ENCODE measurements at places on chromosomes 16 and 17. TPM values are rescaled to one million over a fixed set of nuclear protein-coding genes. Genes with fewer than 3 reads are reported as not detected.

DNA sequence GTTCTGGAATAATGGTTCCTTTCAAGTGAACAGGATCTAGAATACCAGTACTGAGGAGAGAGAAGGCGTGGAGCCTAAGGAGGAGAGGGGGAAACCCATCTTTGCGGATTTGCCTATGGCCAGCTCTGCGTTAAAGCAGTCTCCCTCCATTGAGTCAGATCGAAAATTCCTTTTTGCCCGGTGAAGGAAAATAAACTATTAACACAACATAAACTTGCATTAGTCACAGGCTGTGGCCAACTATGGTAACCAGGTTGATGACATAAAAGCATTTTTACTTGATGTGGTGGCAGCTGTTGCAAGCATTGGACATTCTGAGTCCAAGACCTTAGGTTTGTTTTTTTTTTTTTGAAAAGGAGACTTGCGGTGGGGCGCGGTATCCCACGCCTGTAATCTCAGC, 8.9 kb downstream of the LDAF1 start:
- no peak overlapping the region for H3K4me3 ChIP-seq
- H3K27me3 ChIP-seq, result no peaks in the 10 kb centered on the region
- DNase-seq, result no peak
- no peak overlapping the region for H3K27ac ChIP-seq
- H3K36me3 ChIP-seq, result peaks cover 52% of the 10 kb centered on the region

GRCh38 chr16:68005786-68006286, 6.6 kb upstream of the DPEP2 start:
- peaks cover 40% of the 10 kb centered on the region for H3K4me1 ChIP-seq
- H3K27me3 ChIP-seq, result no peaks in the 10 kb centered on the region
- no peaks in the 10 kb centered on the region for H3K36me3 ChIP-seq
- peak overlapping the region; percentile 95 for H3K27ac ChIP-seq
- peak overlapping the region; percentile 58 for H3K4me3 ChIP-seq

- no peak for DNase-seq
- H3K36me3 ChIP-seq, result no peaks in the 10 kb centered on the region
- H3K27ac ChIP-seq, result no peak overlapping the region
- peaks cover 19% of the 10 kb centered on the region for H3K4me1 ChIP-seq
- peaks cover 11% of the 10 kb centered on the region for H3K27me3 ChIP-seq
- H3K4me3 ChIP-seq, result no peak overlapping the region
Measured at GRCh38 chr17:36004594-36005108, 3.3 kb upstream of the CCL15 start.

- no peaks in the 10 kb centered on the region for H3K27me3 ChIP-seq
- H3K4me3 ChIP-seq, result no peak overlapping the region
- no peaks in the 10 kb centered on the region for H3K36me3 ChIP-seq
- H3K27ac ChIP-seq, result no peak overlapping the region
Measured at GRCh38 chr17:68981288-68981687, 26.1 kb upstream of the ABCA8 start.

AANAT gene
- 0.55 TPM for total RNA-seq

CPNE2 gene
- total RNA-seq, result 7.4 TPM

KRTAP3-1 gene
- total RNA-seq, result not detected

GRCh38 chr16:29927070-29927905, 1.3 kb upstream of the KCTD13 start:
- peaks cover 18% of the 10 kb centered on the region for H3K36me3 ChIP-seq
- H3K4me3 ChIP-seq, result peak overlapping the region; percentile 94
- peak overlapping the region; percentile 94 for H3K27ac ChIP-seq
- DNase-seq, result no peak

GRCh38 chr17:6413065-6413464, 21.9 kb downstream of the AIPL1 start:
- no peak for DNase-seq
- no peak overlapping the region for H3K4me3 ChIP-seq
- peaks cover 11% of the 10 kb centered on the region for H3K27me3 ChIP-seq
- no peaks in the 10 kb centered on the region for H3K36me3 ChIP-seq
- H3K4me1 ChIP-seq, result no peaks in the 10 kb centered on the region

PITPNC1 gene
- 15.2 TPM for total RNA-seq

CD2BP2 gene
- total RNA-seq, result 87.8 TPM

DNA sequence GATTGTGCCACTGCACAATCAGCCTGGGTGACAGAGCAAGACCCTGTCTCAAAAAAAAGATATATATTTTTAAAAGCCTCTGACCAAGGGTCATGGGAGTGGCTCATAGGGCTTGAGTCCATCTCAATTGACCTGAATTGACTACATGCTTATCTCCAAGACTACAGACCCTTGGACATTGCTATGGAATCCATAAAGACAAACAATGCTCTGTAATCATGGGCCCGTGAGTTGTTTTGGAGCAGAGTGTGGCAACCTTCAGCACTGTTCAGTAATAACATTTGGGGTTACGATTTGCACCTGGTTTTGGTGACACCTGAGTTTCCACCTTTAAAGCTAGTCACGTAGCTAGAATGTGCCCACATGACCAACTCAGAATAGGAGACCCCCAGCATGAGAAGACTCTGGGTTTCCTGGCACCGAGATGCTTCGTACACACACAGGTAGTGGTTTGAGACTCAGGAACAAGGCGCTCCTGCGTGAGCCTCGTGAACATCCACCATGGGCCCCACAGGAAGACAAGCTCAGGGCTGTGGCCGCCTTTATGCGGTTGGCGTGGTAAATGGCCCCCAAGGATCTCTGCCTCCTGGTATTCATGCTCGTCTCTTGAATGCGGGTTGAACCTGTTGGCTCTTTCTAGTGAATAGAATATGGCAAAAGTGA, 66.6 kb upstream of the RPH3AL start:
- H3K27ac ChIP-seq, result no peak overlapping the region
- peaks cover 34% of the 10 kb centered on the region for H3K27me3 ChIP-seq
- peaks cover 23% of the 10 kb centered on the region for H3K4me1 ChIP-seq
- no peak for DNase-seq
- H3K36me3 ChIP-seq, result peaks cover 2% of the 10 kb centered on the region

DNA sequence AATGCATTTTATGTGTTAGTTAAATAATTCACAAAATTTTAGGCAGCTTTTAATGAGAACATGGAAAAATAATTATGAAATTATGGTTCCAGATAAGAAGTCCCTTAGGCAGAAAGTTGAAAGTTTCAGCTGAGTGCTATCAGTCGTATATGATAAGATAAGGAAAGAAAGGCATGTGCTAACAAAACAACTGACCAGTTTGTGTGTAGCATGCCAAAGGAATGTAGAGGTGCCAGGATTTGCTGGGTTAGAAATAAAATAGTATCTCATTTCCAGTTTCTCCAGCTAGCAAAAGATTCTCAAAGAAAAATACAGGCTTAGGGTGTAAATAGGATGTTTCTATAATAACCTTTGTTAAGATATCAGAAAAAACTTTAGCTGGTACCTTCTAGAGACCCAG, 1044.5 kb upstream of the CDH8 start:
- H3K27me3 ChIP-seq, result no peaks in the 10 kb centered on the region
- no peak for DNase-seq
- no peaks in the 10 kb centered on the region for H3K4me1 ChIP-seq
- H3K36me3 ChIP-seq, result no peaks in the 10 kb centered on the region
- H3K4me3 ChIP-seq, result no peak overlapping the region

- H3K4me1 ChIP-seq, result no peaks in the 10 kb centered on the region
- H3K27me3 ChIP-seq, result no peaks in the 10 kb centered on the region
- no peak for DNase-seq
- no peak overlapping the region for H3K4me3 ChIP-seq
Measured at GRCh38 chr17:68993112-68993511, 37.9 kb upstream of the ABCA8 start.

GRCh38 chr16:19940195-19940594, 55.5 kb upstream of the GPRC5B start:
- H3K27me3 ChIP-seq, result peaks cover 4% of the 10 kb centered on the region
- no peak overlapping the region for H3K27ac ChIP-seq
- H3K4me1 ChIP-seq, result no peaks in the 10 kb centered on the region

GRCh38 chr17:41345992-41346391, 4.6 kb downstream of the KRT33A start:
- H3K27me3 ChIP-seq, result peaks cover 11% of the 10 kb centered on the region
- H3K27ac ChIP-seq, result no peak overlapping the region
- no peak overlapping the region for H3K4me3 ChIP-seq
- no peaks in the 10 kb centered on the region for H3K4me1 ChIP-seq
- no peak for DNase-seq
- H3K36me3 ChIP-seq, result no peaks in the 10 kb centered on the region

DNA sequence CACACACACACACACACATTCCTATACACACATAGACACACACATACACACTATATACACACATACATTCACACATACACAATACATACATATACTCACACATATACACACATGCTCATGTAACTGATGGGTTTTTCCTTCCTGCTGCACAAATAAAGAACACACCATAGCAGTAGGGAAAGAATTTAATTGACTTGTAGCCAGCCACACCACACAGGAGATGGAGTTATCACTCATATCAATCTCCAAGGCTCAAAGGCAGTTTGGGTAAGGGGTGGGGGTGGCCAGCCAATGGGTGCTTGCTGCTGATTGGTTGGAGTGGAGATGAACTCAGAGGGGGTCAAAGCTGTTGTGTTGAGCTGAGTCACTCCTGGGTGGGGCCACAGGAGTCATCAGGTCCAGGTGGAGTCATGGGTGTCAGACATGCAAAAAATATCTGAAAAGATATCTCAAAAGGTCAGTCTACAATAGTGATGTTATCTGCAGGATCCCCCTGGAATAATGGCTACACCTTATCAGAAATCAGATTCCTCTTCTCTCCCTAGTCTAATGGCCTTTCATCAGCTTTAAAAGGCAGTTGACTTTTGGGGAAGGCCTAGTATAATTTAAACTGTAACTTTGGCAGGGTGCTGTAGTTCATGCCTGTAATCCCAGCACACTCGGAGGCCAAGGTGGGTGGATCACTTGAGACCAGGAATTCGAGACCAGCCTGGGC, 46.1 kb downstream of the WSB1 start:
- peaks cover 51% of the 10 kb centered on the region for H3K4me1 ChIP-seq
- no peaks in the 10 kb centered on the region for H3K36me3 ChIP-seq
- peak overlapping the region; percentile 3 for H3K27ac ChIP-seq
- no peak for DNase-seq

DNA sequence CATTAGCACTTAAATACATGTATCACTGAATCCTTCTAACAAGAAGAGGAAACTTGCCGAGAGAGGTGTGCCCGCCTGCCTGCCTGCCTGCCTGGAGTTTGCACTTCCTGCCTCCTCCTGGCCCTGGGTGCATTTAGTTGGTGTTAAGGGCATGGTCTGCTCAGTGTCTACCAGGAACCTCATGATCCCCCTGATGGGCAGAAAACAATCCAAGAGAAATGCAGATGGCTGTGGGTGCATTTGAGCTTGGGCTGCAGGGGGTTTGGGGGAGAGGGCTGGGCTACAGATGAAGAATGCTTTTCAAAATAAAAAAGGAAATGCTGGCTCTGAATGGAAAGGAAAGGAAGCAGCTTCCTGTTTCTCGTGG, 10.1 kb downstream of the KSR1 start:
- H3K4me1 ChIP-seq, result peaks cover 65% of the 10 kb centered on the region
- DNase-seq, result no peak
- H3K27ac ChIP-seq, result peak overlapping the region; percentile 54
- no peaks in the 10 kb centered on the region for H3K36me3 ChIP-seq
- H3K4me3 ChIP-seq, result peak overlapping the region; percentile 42

ASPHD1 gene
- total RNA-seq, result 0.12 TPM

DNA sequence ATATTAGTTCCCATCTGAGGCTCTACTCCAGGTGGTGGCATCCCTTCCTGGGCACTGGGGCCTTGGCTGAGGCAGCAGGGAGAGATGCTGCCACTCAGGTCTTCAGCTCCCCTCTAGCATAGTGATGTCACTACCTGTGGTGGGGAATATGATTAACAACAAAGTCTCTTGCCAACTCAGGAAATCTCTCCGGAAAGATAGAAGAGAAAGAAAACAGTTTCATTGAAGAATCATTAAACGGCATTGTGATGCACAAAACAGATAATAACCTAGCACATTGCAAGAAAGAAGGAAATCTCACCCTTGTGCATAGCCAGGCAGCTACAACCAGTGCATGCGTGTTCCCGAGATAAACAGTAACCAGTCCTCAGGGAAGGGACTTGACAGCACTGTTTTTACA, 12.2 kb upstream of the ZNF267 start:
- H3K4me3 ChIP-seq, result no peak overlapping the region
- H3K27ac ChIP-seq, result no peak overlapping the region
- peaks cover 15% of the 10 kb centered on the region for H3K27me3 ChIP-seq
- DNase-seq, result no peak

DNA sequence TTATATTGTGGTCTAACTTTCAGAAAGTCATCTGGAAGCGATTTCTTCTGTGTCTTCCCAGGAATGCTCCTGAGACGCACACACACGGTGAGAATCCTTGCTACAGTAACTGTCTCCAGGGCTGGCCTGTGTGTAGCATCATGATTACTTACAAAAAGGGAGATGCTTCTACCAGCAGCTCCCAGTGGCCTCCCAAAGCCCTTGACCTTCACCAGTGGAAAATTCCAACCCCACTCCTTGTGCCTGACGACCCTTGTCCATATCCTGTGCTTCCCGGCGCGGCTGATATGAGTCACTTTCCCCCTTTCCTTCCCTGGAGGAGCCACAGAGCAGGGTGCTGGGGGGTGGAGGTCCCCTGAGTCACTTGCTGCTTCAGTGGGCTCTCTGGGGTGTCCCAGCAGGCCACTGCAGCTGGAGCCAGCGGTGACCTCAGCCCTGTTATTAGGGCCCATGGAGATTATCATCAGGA, 22.1 kb upstream of the NAT9 start:
- no peak overlapping the region for H3K4me3 ChIP-seq
- DNase-seq, result no peak
- peaks cover 77% of the 10 kb centered on the region for H3K36me3 ChIP-seq
- no peaks in the 10 kb centered on the region for H3K4me1 ChIP-seq
- H3K27ac ChIP-seq, result no peak overlapping the region
- no peaks in the 10 kb centered on the region for H3K27me3 ChIP-seq

- DNase-seq, result no peak
- H3K36me3 ChIP-seq, result peaks cover 5% of the 10 kb centered on the region
- H3K27ac ChIP-seq, result peak overlapping the region; percentile 81
- peaks cover 23% of the 10 kb centered on the region for H3K4me1 ChIP-seq
- no peaks in the 10 kb centered on the region for H3K27me3 ChIP-seq
Measured at GRCh38 chr17:32141258-32141657, 1.0 kb upstream of the RHOT1 start.

Data from activated B cell treated with CpG ODN at 0.5 μM for 24 hours (primary cell).